HFFc6 (cell line): ENCODE measurements at places on chromosomes 3 and 15.
A peak's percentile ranks its signal among the peaks of the same experiment; 100 is the strongest.

GRCh38 chr3:63559884-63560283 lies 92.6 kb upstream of the SNTN start:
- DNase-seq, result no peak

DNA sequence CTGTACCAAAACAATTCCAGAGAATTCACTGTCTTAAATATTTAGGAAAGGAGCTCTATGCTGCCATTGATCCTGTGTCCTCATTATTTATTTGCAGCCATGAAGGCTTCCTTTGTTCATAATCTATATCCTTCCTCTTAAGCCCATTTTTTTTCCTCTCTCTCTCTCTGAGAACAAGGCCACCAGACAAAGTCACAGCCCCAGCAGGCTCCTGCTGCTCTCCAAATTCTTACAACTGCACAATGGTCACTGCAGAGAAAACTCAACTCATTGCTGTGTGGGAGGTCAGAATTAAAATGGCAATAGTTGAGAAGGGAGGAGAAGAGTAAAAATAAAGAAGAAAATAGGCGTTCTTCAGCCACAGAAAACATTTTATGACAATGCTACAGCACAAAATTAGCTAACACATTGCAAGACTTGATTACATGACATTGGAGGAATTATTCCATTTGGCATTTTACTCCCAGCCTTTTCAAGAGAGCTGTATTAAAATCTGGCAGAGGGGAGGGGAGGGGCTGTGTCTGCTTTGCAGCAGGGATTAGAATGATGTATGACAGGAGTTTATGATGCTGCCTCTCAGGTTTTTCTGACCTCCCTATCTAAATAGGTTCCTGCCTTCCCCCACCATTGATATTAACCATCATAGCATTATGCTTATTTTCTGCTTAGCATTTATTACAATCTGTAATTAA lies 399.7 kb upstream of the THBS1 start:
- no peak for DNase-seq

DNA sequence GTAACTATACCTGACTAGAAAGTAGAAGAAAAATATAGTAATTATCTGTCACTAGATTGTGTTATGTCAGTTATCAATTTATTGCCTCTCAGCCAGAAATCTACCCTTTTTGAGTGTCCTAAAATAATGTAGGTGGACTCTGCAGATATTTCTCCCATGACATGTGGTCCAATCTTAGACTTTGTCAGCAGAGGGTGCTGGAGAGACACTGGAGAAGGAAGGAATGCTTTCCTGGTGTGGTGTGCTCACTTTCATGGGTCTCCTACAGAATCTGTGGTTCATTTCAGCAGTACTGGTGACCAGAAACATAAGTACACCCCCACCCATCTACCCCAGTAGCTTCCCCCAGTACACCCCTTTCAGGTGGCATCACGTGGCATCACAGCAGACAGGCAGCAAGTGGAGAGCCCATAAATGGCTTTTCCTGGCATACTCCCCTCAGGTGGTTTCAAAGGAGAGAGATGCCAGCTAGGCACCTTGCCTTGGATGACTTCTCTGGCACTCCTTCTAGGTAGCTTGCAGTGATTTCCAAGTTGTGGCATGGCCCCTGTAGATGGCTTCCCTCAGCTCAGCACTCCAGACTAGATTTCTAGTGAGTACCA lies 114.7 kb downstream of the GADL1 start:
- DNase-seq, result peak; percentile 33

- peak; percentile 96 for DNase-seq
These were observed 7.0 kb upstream of the OXTR start for GRCh38 chr3:8776406-8776805.

DNA sequence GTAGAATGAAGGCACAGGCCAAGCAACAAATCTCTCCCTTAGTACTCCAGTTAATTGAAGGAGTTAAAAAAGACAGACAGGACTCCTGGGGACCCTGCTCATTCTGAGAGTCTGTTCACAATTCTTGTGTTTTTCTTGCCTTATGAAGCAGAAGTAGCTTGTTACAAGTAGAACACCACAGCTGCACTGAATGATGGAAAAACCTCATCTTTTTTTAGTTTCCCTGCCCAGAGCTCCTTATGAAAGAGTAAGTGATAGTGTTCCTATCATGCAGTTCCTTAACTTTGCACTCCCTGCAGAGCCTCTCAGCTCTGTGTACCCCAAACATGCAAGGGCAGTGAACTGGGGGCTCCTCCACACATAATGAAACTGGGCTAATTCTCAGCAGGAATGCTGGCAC lies 95.5 kb downstream of the ALDH1A2 start:
- DNase-seq, result no peak

GRCh38 chr3:115626006-115626409 lies 2.7 kb downstream of the GAP43 start:
- no peak for DNase-seq

- DNase-seq, result no peak
These were observed 176.7 kb upstream of the TLE3 start for GRCh38 chr15:70274255-70274880.

- DNase-seq, result no peak
These were observed 8.7 kb upstream of the MBNL1 start for GRCh38 chr3:152260026-152260425.

DNA sequence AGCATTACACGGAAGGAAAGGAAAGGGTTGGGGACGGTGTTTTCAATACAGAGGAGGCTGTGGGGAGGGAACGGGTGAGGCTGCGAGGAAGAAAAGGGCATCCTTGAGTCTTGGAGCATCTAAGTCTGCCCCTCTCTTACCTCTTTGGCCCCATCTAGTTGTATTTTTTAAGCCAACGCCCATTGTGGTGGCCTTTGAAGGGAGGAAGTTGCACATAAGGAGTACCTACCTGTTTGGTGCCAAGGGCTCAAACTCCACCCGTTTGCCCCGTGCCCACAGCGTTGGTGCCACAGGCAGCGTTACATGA lies 146.1 kb upstream of the UMPS start:
- DNase-seq, result no peak

DNA sequence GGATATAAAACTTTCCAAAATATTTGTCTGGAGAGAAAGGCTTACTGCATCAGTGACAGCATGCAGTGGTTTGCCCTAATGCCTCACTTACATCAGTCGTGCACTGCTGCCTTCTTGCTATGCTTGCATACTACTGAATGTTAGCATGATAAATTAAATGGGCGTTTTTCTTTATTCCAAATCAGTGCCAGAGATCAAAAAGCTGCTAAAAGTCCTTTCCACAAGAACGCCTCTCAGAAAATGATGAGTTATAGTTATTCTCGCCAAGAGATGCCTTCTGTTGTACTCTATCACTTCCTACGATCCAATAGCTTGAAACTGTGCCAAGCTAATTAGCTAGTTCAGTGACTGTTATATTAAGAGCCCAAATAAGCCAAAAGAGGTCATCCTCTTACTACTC lies 345.8 kb upstream of the ROBO2 start:
- no peak for DNase-seq

DNA sequence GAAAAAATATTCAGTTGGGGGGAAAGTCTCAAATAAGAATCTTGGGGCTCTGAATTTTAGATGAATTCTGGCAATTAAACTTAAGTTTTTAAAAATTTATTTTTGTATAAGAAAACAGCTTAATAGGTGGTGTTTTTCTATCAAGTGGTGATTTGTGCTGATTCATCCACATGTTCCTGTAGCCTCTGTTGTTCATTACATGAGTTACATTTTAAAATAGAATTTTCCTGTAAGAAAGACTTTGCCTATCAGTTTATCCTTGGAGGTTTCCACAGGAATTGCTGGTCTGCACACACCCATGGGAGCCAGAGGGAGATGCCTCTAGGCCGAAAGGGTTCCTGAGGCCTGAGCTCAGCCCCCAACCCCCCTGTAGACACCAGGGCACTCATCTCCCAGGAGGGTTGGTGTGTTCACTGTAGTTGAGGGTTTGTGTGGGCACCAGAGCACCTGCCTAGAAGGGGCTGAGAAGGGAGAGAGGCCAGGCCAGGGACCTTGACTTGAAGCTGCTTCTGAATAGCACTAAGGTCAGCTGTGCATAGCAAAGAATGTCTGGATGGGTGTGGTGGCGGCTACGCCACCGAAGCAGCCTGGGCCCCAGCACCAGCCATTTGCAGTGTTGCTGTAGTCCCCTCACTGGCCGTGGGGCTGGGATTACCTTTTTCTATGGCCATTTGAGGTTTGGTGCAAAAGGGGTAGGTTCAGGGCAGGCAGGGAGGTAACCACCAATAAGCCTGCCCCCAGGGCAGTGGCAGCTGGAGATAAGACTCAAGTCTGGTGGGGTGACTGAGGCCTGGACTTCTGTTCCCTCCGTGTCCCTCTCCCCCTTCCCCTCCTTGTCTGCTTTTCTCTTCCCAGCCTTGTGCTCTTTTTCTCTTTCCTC lies 11.9 kb downstream of the DNAJA4 start:
- no peak for DNase-seq

DNA sequence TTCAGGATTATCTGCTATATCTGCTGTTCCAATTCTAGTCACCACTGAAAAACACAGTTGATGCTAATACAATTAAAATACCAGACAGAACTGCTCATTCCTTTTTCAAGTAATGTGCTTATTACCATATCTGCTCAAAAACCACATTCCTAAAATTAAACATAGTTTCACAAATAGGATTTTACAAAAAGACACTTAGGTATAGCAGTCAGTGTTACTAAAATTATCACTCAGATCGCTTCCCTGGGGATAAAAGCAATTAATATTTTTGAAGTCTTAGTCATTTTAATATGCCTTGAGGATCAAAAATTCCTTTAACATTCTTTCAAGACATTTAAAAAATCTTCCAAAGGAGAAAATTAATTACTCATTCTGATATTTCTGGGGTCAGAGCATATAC lies 71.5 kb downstream of the RAD18 start:
- DNase-seq, result peak; percentile 56

- DNase-seq, result peak; percentile 16
These were observed 94.9 kb downstream of the MEX3B start for GRCh38 chr15:81950841-81951414.

- DNase-seq, result peak; percentile 20
These were observed 47.9 kb downstream of the ATP2C1 start for GRCh38 chr3:130941793-130942192.
